Activated CD4-positive, alpha-beta T cell treated with anti-CD3 and anti-CD28 coated beads, Interleukin-2, amount 10 ng/mL, durations not matched to agents 7 days and 5 days (primary cell): ENCODE measurements at places on chromosomes 13 and 19. TPM values are rescaled to one million over a fixed set of nuclear protein-coding genes. Genes with fewer than 3 reads are reported as not detected.

DNA sequence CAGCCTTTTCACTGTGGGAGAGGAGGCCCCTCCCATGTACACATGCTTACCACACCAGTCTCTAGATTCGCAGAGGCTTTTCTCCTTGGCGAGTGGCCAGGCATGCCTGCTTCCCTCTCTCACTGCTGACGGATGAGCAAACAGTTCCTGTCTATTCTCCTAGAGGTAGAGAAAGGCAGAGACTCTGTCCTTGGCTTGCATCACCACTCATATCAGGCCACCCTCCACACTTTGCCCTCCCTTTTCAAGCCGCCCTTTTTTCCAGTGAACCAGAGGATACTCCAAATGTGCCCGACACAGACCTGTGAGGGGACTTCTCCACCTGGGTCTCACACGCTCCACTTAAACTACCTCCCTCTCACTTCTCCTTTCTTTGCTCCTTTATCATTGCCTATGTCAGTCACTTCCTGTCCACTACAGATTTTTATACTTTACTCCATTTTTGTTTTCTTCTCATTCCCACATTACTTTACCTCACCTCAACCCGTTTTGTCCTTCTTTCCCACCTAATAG, 284.6 kb downstream of the DNAJC15 start:
- H3K27me3 ChIP-seq = peaks cover 12% of the 10 kb centered on the region
- H3K36me3 ChIP-seq = no peaks in the 10 kb centered on the region
- no peak overlapping the region for H3K4me3 ChIP-seq

Gene PRTN3
- total RNA-seq = not detected

Gene CNN1
- not detected for total RNA-seq

- no peak overlapping the region for H3K4me3 ChIP-seq
- no peaks in the 10 kb centered on the region for H3K27me3 ChIP-seq
- H3K27ac ChIP-seq = no peak overlapping the region
- H3K36me3 ChIP-seq = peaks cover 73% of the 10 kb centered on the region
Observed at GRCh38 chr19:52214241-52214640, 24.4 kb downstream of the PPP2R1A start.

GRCh38 chr19:46975011-46975924, 44.4 kb upstream of the NPAS1 start:
- no peak for DNase-seq
- H3K36me3 ChIP-seq = no peaks in the 10 kb centered on the region
- H3K27ac ChIP-seq = no peak overlapping the region
- no peaks in the 10 kb centered on the region for H3K27me3 ChIP-seq
- no peak overlapping the region for H3K4me3 ChIP-seq

Gene TBXA2R
- total RNA-seq = 1.00 TPM

GRCh38 chr19:6587093-6587820, 3.7 kb downstream of the CD70 start:
- peak overlapping the region; percentile 74 for H3K4me3 ChIP-seq
- H3K27me3 ChIP-seq = peaks cover 54% of the 10 kb centered on the region
- H3K4me1 ChIP-seq = peaks cover 50% of the 10 kb centered on the region
- peak; percentile 24 for DNase-seq
- peak overlapping the region; percentile 32 for H3K27ac ChIP-seq
- H3K36me3 ChIP-seq = peaks cover 8% of the 10 kb centered on the region

Gene CLEC17A
- total RNA-seq = not detected

GRCh38 chr13:109779876-109780510, 6.4 kb downstream of the IRS2 start:
- peaks cover 54% of the 10 kb centered on the region for H3K4me1 ChIP-seq
- peak overlapping the region; percentile 47 for H3K27ac ChIP-seq
- DNase-seq = no peak
- H3K4me3 ChIP-seq = peak overlapping the region; percentile 43
- H3K27me3 ChIP-seq = no peaks in the 10 kb centered on the region

Gene ZNF563
- 3.9 TPM for total RNA-seq

Gene KIR3DL2
- 3.1 TPM for total RNA-seq

DNA sequence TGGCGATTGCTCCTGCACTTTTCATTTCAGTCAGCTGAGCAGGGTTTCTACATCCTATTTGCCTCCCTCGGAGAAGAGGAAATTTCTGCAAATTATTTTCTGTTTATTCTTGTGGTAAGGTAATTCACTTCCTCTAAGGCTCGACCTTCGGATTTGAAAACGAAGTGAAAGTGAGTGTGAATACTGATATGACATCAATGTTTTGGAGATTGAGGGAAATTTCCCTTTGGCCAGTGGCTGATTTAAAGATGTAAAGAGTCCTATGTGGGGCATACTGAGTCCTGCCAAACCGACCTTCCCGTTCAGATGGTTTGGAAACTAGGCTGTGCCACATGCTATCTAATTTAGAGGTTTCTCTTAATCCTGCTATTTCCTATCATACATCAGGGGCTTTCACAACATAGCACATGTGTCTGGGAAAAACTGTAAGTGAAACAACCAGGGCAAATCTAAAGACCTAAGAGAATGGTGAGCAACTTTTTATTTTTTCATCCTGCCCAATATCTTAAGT, 112.3 kb downstream of the POSTN start:
- no peaks in the 10 kb centered on the region for H3K36me3 ChIP-seq
- H3K27ac ChIP-seq = no peak overlapping the region
- H3K4me1 ChIP-seq = no peaks in the 10 kb centered on the region

- peaks cover 20% of the 10 kb centered on the region for H3K4me1 ChIP-seq
- no peak for DNase-seq
- H3K36me3 ChIP-seq = no peaks in the 10 kb centered on the region
- H3K4me3 ChIP-seq = no peak overlapping the region
Observed at GRCh38 chr19:2974342-2975041, 2.9 kb upstream of the TLE6 start.

- no peaks in the 10 kb centered on the region for H3K4me1 ChIP-seq
- H3K36me3 ChIP-seq = no peaks in the 10 kb centered on the region
- H3K4me3 ChIP-seq = no peak overlapping the region
Observed at GRCh38 chr13:110475117-110475516, 86.4 kb downstream of the RAB20 start.

Gene NRTN
- total RNA-seq = not detected

- H3K4me1 ChIP-seq = no peaks in the 10 kb centered on the region
- H3K27ac ChIP-seq = no peak overlapping the region
Observed at GRCh38 chr19:5308451-5309437, 31.9 kb downstream of the PTPRS start.

GRCh38 chr19:5031231-5032100, 62.6 kb downstream of the KDM4B start:
- H3K27me3 ChIP-seq = no peaks in the 10 kb centered on the region
- no peak overlapping the region for H3K27ac ChIP-seq
- H3K36me3 ChIP-seq = peaks cover 2% of the 10 kb centered on the region
- H3K4me1 ChIP-seq = no peaks in the 10 kb centered on the region
- DNase-seq = peak; percentile 84

DNA sequence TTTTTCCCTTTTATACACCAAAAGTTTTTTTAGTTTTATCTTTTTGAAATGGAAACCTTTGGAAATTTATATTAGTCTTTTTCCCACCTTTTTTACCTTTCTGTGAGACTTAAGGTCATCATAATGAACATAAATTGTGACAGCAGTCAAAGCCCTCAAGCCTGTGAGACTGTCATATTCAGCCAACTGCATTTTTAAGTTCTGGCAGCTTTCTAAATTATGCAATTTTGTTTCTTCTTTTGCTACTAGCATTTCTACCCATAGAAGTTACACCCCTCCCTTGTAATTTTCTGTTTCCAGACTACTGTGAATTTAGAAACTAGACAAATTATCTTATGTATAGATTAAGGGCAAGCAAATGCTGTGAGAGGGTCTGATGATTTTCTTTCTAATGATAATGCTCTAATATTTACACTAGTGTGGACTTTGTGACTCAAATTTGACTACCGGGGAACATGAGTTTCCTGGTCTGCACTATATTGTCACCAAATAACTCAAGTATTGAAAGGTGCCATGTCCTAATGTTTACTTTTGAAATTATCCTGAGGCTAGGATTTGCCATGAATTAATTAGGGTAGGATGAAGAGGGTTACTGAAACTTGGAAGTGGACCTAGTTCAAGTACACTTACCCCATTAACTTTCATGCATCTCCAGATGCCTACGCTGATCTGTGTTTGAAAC, 43.7 kb downstream of the FRY start:
- peaks cover 1% of the 10 kb centered on the region for H3K4me1 ChIP-seq
- no peak overlapping the region for H3K27ac ChIP-seq
- no peaks in the 10 kb centered on the region for H3K27me3 ChIP-seq
- H3K4me3 ChIP-seq = no peak overlapping the region

DNA sequence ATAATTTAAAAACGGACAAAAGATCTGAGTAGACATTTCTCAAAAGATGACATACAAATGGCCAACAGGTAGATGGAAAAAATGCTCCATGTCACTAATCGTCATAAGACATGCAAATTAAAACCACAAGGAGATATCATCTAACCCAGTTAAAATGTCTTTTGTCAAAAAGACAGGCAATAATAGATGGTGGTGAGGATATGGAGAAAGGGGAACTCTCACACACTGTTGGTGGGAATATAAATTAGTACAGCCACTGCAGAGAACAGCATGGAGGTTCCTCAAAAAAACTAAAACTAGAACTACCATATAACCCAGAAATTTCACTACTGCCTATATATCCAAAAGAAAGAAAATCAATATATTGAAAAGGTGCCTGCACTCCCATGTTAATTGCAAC, 37.9 kb downstream of the OR10H4 start:
- peaks cover 34% of the 10 kb centered on the region for H3K27me3 ChIP-seq
- H3K4me1 ChIP-seq = peaks cover 3% of the 10 kb centered on the region
- no peaks in the 10 kb centered on the region for H3K36me3 ChIP-seq

DNA sequence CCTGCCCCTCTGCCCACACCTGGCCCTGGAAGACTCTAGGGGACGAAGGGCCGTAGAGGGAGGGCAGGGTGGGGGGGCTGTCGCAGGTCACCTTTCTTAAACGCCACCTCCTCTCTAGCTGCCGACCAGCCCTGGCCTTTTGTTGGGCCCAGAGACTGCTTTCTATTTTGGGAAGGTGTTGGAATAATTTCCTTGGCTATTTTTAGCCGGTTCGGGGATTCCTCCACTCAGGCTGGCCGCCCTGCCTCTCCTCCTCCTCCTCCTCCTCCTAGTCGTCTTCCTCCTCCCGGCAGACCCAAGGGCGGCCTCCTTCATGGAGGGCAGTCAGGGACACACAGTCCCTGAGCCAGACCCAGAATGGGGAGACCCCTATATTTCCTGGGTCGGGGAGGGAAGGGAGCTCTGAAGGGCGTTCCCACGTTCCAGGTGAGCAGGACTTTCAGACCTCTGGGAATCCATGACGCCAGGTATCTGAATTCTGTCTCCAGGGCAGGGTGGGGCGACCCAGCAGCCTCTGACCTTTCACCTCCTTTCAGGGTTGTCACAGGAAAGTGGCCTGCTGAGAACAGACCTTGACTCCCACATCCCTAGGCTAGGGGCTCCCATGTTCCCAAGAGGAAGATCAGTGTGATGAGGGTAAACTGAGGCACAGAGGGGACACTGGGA, 19.9 kb downstream of the GADD45B start:
- peaks cover 32% of the 10 kb centered on the region for H3K27me3 ChIP-seq
- peak overlapping the region; percentile 54 for H3K4me3 ChIP-seq
- no peaks in the 10 kb centered on the region for H3K36me3 ChIP-seq
- no peak for DNase-seq
- H3K27ac ChIP-seq = peak overlapping the region; percentile 66
- peaks cover 47% of the 10 kb centered on the region for H3K4me1 ChIP-seq

DNA sequence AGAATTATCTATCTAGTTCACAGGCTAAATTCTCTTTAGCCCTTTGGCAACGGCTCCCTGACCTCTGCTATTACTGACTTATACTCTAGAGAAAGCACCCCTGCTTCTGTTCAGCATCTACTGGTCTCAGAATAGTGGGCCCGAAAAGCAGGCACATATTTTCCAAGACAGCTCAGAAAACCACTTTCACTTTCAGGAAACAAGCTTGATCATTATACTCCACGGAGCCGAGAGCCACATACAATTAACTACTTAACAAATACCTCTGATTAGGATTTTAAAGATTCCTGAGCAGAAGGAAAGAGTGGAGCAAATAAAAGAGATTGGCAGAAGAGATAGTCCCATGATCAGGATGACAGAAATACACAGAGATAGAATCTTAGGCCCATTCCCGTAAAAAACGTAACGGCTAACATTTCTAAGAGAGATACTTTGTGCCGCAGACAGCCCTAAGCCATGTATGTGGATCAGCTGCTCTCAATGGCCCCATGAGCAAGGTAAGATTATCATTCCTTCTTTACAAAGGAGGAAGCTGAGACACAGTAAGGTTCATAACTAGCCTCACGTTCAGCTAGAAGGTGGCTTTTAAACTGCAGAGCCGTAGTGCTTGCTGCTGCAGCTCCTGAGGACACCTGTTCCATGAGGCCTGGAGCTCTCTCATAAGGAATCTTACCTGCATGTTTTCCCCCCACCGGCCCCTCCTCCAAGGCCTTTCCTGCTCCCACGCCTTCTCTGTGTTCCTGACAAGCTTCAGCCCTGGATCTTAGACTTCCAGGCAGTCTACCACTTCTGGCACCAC, 227.2 kb downstream of the FOXO1 start:
- H3K36me3 ChIP-seq = peaks cover 12% of the 10 kb centered on the region
- peaks cover 38% of the 10 kb centered on the region for H3K4me1 ChIP-seq
- H3K27me3 ChIP-seq = no peaks in the 10 kb centered on the region

- H3K4me1 ChIP-seq = peaks cover 2% of the 10 kb centered on the region
- DNase-seq = no peak
- no peak overlapping the region for H3K27ac ChIP-seq
- H3K36me3 ChIP-seq = no peaks in the 10 kb centered on the region
- peaks cover 4% of the 10 kb centered on the region for H3K27me3 ChIP-seq
Observed at GRCh38 chr19:18778076-18778389, 13.1 kb downstream of the COMP start.

Gene ZNF730
- total RNA-seq = 2.1 TPM

DNA sequence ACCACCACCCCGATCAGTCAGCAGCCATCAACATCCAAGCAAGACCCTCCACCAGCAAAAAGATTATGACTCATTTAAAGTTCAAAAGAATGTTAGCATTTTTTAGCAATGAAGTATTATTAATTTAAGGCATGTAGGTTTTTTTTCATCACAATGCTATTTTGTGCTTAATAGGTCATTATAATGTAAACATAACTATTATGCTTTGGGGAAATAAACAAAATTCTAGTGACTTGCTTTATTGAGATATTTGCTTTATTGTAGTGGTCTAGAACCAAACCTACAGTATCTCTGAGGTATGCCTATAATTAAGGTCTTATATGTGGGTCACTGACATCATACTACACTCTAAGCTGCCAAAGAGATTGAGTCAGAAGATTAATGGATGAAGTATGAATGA, 20.0 kb downstream of the KLF12 start:
- H3K27me3 ChIP-seq = no peaks in the 10 kb centered on the region
- no peak overlapping the region for H3K27ac ChIP-seq
- peaks cover 36% of the 10 kb centered on the region for H3K4me1 ChIP-seq
- H3K4me3 ChIP-seq = no peak overlapping the region
- peaks cover 50% of the 10 kb centered on the region for H3K36me3 ChIP-seq

Gene GFY
- total RNA-seq = not detected
